Activated naive CD4-positive, alpha-beta T cell treated with Interleukin-2 at 50 U/mL for 16 hours (primary cell): ENCODE measurements at places on chromosomes 1 and 21.

DNA sequence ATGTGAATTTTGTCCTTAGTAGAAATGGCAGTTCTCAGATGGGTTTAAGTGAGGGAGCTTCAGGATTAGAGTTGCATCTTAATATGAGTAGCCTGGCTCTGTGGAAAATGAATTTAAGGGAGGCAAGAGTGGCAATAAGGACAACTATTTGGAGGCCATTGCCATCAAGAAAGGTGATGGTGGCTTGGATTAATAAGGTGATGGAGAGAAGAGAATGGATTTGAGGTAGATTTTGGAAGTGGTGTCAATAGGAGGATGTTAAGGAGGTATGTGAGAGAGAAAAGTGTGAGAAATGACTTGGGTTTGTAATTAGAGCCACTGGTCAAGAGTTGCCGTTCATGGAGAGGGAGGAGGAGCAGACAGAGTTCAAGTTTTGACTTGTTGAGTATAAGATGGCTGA lies 16.3 kb downstream of the CLIC4 start:
- no peak for DNase-seq

- no peak for DNase-seq
Observed at GRCh38 chr1:45884700-45885099, 81.3 kb downstream of the MAST2 start.

GRCh38 chr21:45952974-45953373 lies 28.6 kb upstream of the COL6A1 start:
- no peak for DNase-seq

DNA sequence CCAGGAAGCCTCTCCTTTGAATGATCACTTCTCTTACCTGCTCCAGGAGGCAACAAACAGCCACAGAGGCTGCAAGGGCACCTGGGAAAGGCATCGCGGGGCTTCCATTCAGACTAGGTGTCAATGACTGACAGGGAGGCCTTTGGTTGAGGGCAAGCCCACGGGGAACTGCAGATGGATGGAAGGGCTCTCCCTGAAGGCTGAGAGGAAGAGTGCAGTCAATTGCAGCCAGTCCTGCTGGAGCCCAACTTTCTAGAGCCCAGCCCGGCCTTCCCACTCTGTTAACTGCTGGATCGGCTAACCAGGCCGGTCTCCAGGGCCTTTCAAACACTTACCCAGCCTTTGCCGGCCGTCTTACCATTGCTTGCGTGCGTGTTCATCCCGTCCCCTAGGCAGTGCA lies 89.3 kb downstream of the LACTBL1 start:
- no peak for DNase-seq

DNA sequence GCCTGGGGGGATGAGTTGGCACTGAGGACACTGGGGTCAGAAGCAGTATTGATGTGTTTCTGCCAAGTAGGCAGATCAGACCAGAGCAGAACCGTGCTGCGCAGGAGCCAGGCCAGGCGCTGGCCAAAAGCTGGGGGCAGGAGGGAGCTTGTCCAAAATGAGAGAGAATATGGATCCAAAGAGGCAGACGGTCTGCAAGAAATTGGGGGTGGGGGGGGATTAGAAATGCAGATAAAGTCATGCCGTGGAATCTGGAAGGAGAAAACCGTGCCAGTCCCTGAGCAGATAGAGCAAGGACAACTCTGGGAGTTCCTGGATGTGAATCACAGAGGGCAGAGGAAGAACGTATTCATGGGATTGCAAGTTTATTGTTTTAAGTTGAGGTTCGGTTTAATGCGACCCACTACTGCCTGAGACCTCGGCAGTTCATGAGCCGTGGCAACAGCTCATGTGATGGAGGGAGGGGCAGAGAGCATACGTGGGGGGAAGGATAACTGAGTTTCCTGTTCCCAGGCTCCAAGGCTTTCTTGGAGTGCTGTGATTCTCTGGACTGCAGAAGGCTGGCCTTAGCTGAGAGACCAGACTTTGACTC lies 224.0 kb downstream of the FGGY start:
- no peak for DNase-seq

DNA sequence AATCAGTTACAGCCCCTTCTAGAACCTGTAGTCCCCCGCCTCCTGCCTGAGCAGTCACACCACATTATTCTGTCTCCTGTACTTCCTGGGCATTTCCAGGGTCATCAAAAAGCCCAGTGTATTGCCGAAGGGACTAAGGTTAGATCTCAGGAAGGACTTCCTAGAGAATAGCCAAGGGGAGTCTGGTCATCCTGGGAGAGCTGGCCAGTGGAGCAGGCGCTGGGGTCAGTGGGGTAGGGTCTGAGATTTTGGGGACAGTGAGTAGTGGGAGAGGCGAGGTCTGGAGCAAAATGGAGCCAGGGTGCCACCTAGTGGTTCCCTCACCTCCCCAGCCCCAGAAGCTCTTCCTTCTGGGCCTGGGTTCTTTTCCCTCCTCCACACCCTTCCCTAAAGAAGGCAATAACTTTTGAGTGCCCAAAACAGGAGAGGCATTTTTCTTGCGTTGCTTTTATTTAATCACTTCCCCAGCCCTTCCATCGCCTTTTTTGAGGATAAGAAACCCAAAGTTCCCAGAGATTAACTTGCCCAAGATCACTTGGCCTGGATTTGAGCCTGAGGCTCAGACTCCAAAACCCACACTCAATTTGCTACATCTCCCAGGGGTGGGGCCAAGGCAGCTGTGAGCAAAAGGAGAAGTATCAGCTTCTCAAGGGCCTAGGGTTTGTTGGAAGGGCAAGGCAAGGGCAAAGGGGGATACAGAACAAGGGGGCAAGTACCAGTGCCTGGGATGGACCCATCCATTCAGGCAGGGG lies 7.3 kb upstream of the PMVK start:
- DNase-seq: peak; percentile 51

DNA sequence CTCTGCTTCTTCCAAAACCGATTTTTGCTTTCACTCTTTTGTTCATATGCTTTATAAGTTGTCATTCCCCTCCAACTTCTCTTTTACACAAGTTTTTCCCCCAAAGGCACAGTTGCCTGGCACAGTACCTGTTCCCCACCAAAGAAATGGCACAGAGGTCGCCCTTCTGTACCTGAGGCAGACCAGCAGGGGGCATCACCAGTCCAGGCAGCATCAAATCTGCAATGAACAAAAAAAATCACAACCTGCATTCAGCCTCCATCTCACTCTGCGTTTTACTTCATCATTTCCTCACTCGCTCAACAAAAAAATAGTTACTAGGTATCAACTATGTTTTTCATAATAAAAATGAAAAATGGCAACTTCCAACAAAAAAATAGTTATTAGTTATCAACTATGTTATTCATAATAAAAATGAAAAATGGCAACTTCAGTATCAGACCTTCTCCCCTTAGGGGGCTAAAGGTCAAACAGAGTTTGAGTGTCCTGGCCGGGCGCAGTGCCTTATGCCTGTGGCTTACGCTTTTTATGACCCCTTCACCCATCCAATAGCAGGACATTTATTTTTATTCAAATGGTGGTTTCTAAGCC lies 4.1 kb downstream of the EIF2D start:
- peak; percentile 64 for DNase-seq

- DNase-seq: no peak
Observed at GRCh38 chr1:179142889-179143299, 61.0 kb downstream of the TOR3A start.

GRCh38 chr21:17370916-17371315 lies 141.9 kb upstream of the CXADR start:
- DNase-seq: no peak

DNA sequence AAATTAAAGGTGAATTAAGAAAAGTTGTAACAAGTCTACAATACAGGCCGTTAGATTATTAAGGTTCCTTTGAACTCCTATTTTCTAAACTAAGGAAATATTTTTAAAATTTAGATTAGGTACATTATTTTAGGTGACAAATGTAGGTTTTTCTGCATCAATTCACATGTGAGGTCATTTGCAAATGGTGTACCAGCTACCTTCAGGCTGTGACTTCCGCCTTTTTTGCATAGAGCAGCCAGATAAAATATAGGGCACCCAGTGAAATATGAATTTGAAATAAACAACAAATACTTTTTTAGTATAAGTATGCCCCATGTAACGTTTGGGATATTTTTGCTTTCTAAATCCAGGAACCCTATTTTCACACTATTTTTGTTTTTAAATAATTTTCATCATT lies 544.0 kb downstream of the LMO4 start:
- no peak for DNase-seq

DNA sequence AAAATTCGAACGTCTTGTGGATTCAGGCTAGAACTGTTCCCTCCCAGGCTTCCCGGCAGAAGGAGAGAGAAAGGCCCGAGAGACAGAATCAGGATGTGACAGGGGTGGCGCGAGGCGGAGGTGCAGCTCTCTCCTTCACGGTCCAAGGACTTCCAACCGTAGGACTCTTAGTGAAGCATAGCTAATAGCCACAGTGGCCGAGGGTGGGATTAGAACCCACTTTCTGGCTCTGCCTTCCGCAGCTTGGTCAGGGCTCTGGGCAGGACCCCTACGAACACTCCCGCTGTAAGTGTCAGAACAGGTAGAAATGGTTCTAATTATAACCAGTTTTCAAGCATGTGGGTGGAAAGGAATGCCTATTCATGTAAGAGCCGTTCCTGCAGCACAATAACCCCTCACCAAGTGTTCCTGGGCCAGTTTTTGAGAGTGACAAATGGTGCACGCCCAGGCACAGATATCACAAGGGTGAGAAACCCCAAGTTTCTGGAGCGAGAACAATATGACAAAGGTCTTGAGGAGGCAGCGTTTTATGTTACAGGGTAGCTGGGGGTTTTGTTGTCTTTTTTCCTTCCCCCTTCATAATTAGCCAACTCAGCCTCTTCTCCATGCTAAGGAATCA lies 86.4 kb downstream of the SYF2 start:
- no peak for DNase-seq

DNA sequence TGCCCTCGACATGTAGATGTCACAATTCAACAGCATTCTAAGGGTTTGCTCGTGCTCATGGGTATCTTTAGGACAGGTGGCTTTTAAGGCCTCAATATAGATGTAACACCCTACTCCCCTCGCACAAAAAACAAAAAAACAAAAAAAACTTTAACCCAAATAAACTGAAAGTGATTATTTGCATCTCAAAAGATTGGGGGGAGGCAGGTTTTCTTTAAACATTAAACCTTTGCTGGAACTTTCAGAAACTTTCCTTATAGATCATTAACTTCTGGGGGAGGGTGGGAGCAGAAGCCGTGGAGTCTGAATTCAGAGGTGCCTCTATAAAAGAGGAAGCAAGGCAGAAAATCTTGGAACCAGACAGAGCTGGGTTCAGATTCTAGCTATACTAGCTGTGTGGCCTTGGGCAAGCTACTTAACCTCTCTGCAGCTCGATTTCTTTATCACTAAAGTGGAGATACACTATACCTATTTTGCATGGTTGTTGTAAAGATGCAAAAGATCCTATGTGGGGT lies 3.2 kb upstream of the KIAA1614 start:
- no peak for DNase-seq

DNA sequence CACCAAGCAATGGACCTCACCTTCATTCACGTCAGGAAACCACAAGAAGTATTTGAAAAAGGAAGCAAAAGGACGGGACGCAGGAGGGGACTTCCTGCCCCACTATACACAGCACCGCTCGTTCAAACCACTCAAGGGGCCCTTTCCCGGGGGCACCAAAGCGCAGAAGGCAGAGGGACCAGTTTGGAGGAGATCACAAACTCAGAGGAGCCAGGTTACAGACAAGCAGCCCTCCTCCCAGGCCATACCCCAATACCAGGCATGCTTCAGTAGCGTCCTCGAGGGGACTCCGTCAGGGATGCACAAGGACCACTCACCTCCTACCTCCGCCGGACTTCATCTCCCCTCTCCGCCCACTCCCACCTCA lies 685 bp downstream of the CRTC2 start:
- peak; percentile 43 for DNase-seq

DNA sequence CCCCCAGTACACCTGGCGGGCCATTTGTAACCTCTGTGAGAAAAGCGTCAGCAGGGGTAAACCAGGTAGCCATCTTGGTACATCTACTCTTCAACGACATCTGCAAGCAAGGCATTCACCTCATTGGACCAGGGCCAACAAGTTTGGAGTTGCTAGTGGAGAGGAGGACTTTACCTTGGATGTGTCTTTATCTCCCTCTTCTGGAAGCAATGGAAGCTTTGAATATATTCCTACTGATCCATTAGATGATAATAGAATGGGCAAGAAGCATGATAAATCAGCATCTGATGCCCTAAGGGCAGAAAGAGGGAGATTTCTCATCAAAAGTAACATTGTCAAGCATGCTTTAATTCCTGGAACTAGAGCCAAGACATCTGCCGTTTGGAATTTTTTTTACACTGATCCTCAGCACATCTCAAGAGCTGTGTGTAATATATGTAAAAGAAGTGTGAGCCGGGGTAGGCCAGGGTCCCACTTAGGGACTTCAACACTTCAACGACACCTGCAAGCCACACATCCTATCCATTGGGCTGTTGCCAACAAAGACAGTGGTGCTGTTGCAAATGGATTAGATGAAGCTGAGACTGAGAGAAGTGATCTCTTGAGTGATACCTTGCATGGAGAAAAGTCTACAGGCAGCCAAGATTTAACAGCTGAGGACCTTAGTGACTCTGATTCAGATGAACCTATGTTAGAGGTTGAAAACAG lies 2.7 kb downstream of the ZBED6 start:
- DNase-seq: no peak

DNA sequence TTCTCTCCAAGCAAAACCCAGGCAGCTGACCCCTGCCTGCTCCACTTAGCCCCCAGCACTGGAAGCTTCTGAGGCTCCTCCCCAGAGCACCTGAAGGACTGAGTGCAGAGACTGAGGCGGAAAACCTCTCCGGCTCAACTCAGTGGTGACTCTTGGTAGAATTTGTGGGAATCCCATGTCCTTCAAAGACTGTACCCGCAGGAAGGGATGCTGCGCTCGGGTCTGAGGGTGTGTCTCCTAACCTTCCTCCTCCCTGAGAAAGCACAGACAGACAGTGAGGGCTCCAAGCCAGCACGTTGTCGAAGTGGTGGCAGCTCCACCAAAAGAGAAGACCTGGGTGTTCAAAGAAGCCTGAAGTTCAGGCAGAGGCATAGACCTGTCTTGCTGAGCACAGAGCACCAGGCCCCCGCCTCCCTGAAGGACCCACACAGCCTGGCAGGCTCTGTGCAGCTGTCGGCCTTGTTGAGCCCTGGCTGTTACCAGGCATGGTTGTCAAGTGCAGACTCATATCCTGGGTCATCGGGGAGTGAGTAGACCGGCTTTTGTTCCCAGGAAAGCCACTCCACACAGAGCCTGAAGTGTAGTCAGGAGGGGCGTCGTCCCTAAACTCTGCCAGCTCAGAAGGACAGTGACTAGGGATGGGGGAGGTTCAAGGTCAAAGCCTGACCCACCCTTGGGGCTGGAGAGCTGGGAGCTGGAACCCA lies 36.7 kb downstream of the CSMD2 start:
- DNase-seq: no peak

DNA sequence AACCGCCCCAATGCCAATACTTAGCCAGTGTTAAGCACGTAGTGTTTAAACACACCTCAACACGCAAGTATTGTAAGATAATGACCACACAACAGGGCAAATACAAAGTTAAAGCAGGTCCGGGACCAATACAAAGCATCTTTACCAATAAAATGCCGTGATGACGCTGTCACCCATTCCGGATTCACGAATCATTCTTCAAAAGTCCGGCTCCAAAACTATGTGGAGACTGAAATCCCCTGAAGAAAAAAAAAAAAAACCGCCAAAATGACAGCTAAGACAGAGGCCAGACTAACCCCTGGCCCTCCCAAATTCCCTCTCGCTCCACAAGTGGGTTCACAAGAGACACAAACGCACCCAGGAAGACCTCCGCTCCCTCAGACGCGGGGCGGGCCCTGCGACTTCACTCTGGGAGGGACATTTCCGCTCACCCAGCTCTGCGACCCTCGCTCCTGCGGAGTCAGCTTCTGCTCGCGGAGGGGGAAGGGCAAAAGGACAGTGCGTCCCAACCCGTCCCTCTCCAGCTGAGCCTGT lies 625 bp upstream of the DARS2 start:
- DNase-seq: no peak
